ENCODE measurements at places on chromosomes 13 and 19.

GRCh38 chr13:32790731-32791130 is 204.5 kb downstream of the PDS5B start:
- no peak for DNase-seq

- DNase-seq, result no peak
These were observed 40.3 kb upstream of the TFDP1 start for GRCh38 chr13:113544071-113544891.

- no peak for DNase-seq
These were observed 12.9 kb downstream of the NHLRC3 start for GRCh38 chr13:39051157-39051556.

GRCh38 chr13:42752731-42753130 is 28.7 kb upstream of the FAM216B start:
- no peak for DNase-seq

- DNase-seq, result no peak
These were observed 114.3 kb downstream of the TEX26 start for GRCh38 chr13:31046711-31047279.

Data from activated CD4-positive, alpha-beta T cell treated with anti-CD3 and anti-CD28 coated beads, Interleukin-2, amount 50 U/mL, for 4 hours (primary cell).